ENCODE measurements at places on chromosomes 7 and 10. TPM values are rescaled to one million over a fixed set of nuclear protein-coding genes. Genes with fewer than 3 reads are reported as not detected.

The LAMB1 gene
- total RNA-seq: 198 TPM

The CNNM1 gene
- total RNA-seq: not detected

The PSD gene
- not detected for total RNA-seq

The LRRC4 gene
- total RNA-seq: 0.43 TPM

The SEMA4G gene
- 2.1 TPM for total RNA-seq

DNA sequence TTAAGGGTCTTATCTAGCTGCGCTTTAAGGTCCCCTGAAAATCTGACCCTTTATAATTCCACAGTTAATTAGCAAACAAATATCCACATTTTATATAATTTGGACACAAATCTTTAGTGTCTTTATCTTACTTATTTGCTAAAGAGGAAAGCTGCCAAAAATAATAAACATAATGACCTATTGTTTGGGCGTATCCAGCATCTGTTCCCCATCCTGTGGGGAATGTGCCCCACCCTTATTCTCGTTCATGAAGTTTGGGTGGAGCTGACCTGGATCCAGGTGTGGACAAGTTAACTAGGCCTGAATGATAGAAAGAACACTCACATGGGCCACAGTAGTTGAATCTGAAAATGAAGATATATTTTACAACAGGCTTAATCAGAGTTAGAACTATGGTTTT, 218.3 kb downstream of the CRPPA start:
- no peaks in the 10 kb centered on the region for H3K27me3 ChIP-seq
- H3K27ac ChIP-seq: no peak overlapping the region
- no peaks in the 10 kb centered on the region for H3K36me3 ChIP-seq
- no peak overlapping the region for H3K4me3 ChIP-seq
- no peaks in the 10 kb centered on the region for H3K4me1 ChIP-seq

DNA sequence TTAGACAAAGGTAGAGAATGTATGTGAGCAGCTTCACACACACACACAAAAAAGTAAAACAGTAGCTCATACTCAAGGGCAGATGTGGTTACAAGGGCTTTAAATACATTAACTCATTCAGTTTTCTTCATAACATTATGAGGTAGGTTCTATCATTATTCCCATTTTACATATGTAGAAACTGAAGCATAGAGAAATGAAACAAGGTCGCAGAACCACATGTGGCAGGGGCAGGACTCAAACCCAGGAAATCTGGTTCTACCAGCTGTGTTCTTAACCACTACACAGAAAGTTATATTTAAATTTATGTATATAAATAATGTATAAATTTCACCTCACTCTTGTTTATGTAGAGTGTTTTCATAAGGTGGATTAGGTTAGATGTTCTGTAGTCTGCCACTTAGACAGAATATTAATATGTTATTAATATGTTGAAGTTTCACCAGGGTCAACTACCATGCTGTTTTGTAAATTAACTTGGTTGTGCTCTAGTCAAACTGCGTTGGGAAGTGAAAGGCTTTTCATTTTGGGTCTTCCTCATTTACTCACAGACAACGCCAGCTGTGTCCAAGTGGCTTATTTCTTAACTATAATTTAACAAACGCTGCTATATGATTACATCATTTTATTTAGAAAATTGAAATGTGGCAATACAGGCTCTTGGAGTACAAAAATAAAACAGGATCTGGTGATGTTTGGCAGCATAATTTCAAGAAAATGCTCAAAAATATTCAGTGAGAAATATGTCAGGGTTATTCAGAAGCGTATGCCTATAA, 138.4 kb downstream of the MDFIC start:
- no peaks in the 10 kb centered on the region for H3K36me3 ChIP-seq
- peaks cover 3% of the 10 kb centered on the region for H3K4me1 ChIP-seq
- no peaks in the 10 kb centered on the region for H3K27me3 ChIP-seq

- peak; percentile 75 for DNase-seq
- H3K4me1 ChIP-seq: no peaks in the 10 kb centered on the region
- no peaks in the 10 kb centered on the region for H3K27me3 ChIP-seq
- no peak overlapping the region for H3K27ac ChIP-seq
These were observed 81.2 kb upstream of the UCN3 start for GRCh38 chr10:5283305-5284158.

GRCh38 chr10:25017661-25018060, 1.2 kb downstream of the THNSL1 start:
- H3K4me3 ChIP-seq: no peak overlapping the region
- H3K27me3 ChIP-seq: no peaks in the 10 kb centered on the region
- H3K36me3 ChIP-seq: no peaks in the 10 kb centered on the region
- H3K4me1 ChIP-seq: no peaks in the 10 kb centered on the region

- DNase-seq: no peak
- peak overlapping the region; percentile 70 for H3K4me3 ChIP-seq
- H3K4me1 ChIP-seq: peaks cover 16% of the 10 kb centered on the region
- H3K27me3 ChIP-seq: no peaks in the 10 kb centered on the region
- H3K36me3 ChIP-seq: no peaks in the 10 kb centered on the region
These were observed 52.2 kb downstream of the CPEB3 start for GRCh38 chr10:92238586-92239098.

- H3K4me1 ChIP-seq: no peaks in the 10 kb centered on the region
- no peak overlapping the region for H3K27ac ChIP-seq
- H3K36me3 ChIP-seq: no peaks in the 10 kb centered on the region
- no peak for DNase-seq
These were observed 509.9 kb downstream of the PARD3 start for GRCh38 chr10:34305189-34305588.

DNA sequence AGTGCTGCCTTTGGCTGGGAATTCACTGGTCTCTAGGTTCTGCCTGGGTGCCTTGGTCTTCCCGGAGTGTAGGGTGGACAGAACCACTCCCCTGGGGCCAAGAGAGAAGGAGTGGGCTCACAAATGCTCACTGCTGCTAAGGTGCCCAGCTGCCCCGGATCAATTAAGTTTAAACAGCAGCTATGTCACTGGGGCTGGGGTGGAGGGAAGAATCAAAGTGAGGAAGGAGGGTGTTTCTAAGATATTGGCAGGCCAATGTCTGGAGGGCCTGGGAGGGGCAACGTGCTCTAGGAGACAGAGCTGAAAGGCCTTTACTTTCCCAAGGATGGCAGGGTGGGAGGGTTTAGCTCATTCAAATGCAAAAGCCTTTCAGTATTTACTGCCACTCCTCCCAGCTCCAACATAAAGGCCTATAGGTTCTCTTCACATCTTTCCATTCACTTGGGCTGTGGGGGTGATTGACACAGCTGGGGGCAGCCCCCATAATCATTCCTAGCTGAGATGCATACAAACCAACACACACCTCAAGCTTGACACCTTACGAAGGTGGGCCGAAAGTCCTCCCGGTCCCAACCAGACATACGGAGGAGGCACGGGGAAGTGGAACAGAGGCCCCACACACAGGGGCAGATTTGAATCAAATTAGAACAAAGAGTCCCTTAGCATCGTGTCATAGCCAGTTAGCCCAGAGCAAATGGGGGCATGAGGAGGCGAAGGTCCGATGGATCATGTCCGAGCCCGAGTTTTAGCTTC, 108.0 kb upstream of the EFCAB10 start:
- H3K36me3 ChIP-seq: no peaks in the 10 kb centered on the region
- DNase-seq: no peak
- no peak overlapping the region for H3K27ac ChIP-seq

DNA sequence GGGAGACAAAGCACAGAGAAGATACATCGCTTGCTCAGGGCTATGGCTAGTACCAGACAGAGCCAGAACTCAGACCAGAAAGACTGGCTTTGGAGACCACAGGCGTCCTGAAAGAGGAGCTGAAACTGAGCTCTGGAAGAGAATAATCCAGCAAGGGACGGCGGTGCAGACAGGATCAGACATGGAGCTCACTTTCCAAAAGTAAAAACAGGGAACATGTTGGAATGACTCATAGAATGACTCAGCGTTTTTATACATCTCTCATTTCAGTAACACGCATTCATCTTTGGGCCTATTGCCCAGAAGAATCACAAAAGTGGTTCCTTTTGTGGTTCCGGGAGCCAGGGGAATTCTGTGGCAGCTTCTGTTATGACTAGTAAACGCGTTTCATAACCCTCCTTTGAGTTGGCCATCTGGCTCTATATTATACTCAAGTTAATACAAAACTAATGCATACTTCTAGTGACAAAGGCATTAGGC, 37.2 kb downstream of the PLEKHS1 start:
- no peak overlapping the region for H3K4me3 ChIP-seq
- H3K36me3 ChIP-seq: no peaks in the 10 kb centered on the region
- H3K27me3 ChIP-seq: no peaks in the 10 kb centered on the region
- H3K4me1 ChIP-seq: no peaks in the 10 kb centered on the region
- H3K27ac ChIP-seq: no peak overlapping the region

DNA sequence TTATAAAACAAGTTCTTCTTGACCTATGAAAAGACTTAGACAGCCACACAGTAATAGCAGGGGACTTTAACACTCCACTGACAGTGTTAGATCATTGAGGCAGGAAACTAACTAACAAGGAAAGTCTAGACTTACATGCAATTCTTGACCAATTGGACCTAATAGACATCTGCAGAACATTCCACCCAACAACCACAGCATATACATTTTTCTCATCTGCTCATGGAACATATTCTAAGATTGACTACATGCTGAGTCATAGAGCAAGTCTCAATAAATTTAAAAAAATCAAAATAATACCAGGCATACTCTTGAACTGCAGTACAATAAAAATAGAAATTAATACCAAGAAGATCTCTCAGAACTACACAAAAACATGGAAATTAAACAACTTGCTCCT, 219.5 kb upstream of the HPS1 start:
- H3K4me3 ChIP-seq: no peak overlapping the region
- H3K36me3 ChIP-seq: no peaks in the 10 kb centered on the region
- DNase-seq: no peak
- H3K27ac ChIP-seq: no peak overlapping the region
- H3K27me3 ChIP-seq: no peaks in the 10 kb centered on the region

- no peak overlapping the region for H3K4me3 ChIP-seq
- H3K27me3 ChIP-seq: no peaks in the 10 kb centered on the region
- H3K4me1 ChIP-seq: no peaks in the 10 kb centered on the region
- H3K27ac ChIP-seq: no peak overlapping the region
These were observed 326.9 kb downstream of the KIF20B start for GRCh38 chr10:90028312-90028711.

DNA sequence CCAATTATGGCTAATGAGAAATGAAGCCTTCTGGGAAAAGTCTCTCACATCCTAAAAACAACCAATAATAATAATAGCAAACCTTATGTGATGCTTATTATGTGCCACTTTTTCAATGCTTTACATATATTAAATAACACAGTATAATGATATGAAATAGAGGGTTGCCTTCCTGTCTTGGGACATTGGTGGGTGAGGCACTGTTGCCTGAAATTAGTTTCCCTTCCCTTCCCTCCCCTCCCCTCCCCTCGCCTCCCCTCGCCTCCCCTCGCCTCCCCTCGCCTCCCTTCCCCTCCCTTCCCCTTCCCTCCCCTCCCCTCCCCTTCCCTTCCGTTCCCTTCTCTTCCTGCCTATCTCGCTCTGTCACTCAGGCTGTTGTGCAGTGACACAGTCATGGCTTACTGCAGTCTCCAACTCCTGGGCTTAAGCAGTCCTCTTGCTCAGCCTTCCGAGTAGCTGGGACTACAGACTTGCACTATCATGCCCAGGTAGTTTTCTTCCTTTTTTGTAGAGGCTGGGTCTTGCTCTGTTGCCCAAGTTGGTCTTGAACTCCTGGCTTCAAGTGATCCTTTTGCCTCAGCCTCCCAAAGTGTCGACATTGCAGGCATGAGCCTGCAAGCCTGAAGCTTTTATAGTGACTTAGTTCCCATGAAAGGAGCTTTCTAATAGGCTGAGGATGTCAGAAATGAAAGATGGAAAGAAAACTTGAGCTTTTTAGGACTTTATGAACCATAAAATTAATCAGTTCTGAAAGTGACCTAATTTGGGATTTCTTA, 47.9 kb downstream of the PHTF2 start:
- H3K4me1 ChIP-seq: no peaks in the 10 kb centered on the region
- DNase-seq: no peak
- H3K4me3 ChIP-seq: no peak overlapping the region
- H3K27me3 ChIP-seq: no peaks in the 10 kb centered on the region
- peaks cover 4% of the 10 kb centered on the region for H3K36me3 ChIP-seq

- H3K36me3 ChIP-seq: no peaks in the 10 kb centered on the region
- no peak overlapping the region for H3K27ac ChIP-seq
- no peak overlapping the region for H3K4me3 ChIP-seq
- H3K4me1 ChIP-seq: no peaks in the 10 kb centered on the region
These were observed 159.8 kb downstream of the DNAJB6 start for GRCh38 chr7:157496416-157497275.

DNA sequence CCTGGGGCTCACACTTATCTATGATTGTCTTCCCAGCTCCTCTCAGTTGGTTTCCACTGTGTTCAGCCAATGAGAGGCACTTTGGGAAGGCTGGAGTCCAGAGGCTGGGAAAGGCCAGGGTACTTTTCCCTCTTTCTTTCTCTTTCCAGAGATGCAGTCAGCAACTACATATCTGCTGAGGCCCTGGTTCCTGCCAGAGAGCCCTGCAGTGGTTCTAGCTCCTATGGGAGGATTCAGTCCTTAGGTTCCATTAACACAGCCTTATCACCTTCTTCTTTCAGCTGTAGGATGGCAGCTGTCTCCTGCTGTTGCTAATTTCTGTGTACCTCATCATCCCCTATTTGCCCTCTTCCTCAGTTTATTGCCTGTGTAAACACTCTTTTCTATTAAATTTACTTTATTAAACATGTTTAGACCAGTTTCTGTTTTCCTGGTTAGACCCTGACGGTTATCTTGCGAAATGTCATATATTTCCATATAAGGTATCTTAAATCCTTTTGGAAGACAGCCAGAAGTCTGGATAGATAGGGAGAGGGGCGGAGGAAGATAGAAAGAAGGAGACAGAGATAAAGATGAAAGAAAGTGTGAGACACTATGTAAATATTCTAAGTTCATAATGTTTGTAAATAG, 100.3 kb downstream of the HGF start:
- DNase-seq: no peak
- no peaks in the 10 kb centered on the region for H3K36me3 ChIP-seq
- no peaks in the 10 kb centered on the region for H3K27me3 ChIP-seq
- peaks cover 4% of the 10 kb centered on the region for H3K4me1 ChIP-seq
- H3K4me3 ChIP-seq: no peak overlapping the region

GRCh38 chr7:33854178-33854577, 51.2 kb upstream of the BMPER start:
- no peaks in the 10 kb centered on the region for H3K36me3 ChIP-seq
- H3K4me3 ChIP-seq: no peak overlapping the region
- DNase-seq: no peak
- H3K4me1 ChIP-seq: no peaks in the 10 kb centered on the region

GRCh38 chr7:33195264-33195663, 65.9 kb downstream of the BBS9 start:
- no peak for DNase-seq
- no peaks in the 10 kb centered on the region for H3K36me3 ChIP-seq
- no peaks in the 10 kb centered on the region for H3K27me3 ChIP-seq
- H3K4me3 ChIP-seq: no peak overlapping the region
- H3K27ac ChIP-seq: no peak overlapping the region

DNA sequence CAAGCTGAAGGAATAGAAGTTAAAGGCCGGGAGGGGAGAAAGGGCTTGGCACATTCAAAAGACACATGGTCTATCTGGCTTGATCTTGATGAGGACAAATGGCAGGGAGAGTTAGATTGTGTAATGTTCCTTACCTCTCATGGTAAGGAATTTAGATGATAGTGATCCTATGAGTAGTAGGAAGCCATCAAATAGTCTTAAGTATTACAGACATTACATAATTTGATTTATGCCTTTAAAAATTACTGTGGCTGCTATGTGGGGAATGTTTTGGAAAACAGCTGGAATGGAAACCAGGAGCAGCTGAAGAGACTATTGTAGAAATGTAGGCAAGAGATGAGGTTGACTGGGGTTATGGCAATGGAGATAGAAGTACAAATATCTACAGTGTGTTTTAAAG, 351.3 kb upstream of the BMPER start:
- DNase-seq: no peak
- no peaks in the 10 kb centered on the region for H3K4me1 ChIP-seq
- no peak overlapping the region for H3K27ac ChIP-seq
- H3K27me3 ChIP-seq: no peaks in the 10 kb centered on the region
- H3K4me3 ChIP-seq: no peak overlapping the region
- no peaks in the 10 kb centered on the region for H3K36me3 ChIP-seq

- no peak overlapping the region for H3K27ac ChIP-seq
- DNase-seq: no peak
- H3K36me3 ChIP-seq: no peaks in the 10 kb centered on the region
These were observed 34.6 kb downstream of the TRIM8 start for GRCh38 chr10:102678842-102679289.
